ENCODE measurements at places on chromosomes 4 and X.

DNA sequence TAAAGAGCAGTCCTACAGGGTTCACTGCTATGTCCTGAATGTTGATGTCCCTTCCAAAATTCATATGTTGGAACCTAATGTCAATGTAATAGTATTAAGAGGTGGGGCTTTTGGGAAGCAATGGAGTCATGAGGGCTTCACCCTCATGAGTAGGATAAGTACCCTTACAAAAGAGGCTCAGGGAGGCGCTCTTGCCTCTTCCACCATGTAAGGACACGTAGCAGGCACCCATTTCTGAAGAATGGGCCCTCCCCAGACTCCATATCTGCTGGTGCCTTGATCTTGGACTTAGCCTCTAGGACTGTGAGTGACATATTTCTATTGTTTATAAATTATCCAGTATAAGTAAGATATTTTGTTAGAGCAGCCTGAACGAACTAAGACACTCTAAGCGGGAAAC lies 15.8 kb downstream of the MED28 start:
- DNase-seq: no peak

- DNase-seq: no peak
Measured at GRCh38 chr4:53273726-53274125, 92.1 kb downstream of the SCFD2 start.

GRCh38 chr4:26130841-26131432 lies 189.9 kb upstream of the RBPJ start:
- no peak for DNase-seq

GRCh38 chr4:86586160-86586572 lies 7.9 kb upstream of the PTPN13 start:
- no peak for DNase-seq

All from chondrocyte (in vitro differentiated cells).